Activated T-cell treated with anti-CD3 and anti-CD28 coated beads for 48 hours (primary cell): ENCODE measurements at places on chromosomes 1 and 21.

DNA sequence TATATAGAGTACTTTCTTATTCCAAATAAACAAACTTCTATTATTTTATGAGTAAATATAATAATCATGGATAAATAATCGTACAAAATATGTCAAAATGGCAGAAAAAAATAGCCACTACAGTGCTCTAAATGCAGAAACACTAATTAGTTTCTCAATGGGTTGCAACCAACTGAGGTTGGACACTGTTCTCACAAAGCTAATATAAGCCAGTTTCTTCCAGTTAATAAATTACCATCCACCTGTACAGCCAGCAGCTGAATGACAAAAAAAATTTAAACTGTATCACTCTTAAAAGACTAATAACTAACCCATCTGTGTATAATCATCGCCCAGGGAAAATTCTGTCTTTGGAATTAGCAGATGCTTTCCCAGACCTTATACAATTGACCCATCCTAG lies 36.9 kb downstream of the GDAP2 start:
- no peak for DNase-seq

DNA sequence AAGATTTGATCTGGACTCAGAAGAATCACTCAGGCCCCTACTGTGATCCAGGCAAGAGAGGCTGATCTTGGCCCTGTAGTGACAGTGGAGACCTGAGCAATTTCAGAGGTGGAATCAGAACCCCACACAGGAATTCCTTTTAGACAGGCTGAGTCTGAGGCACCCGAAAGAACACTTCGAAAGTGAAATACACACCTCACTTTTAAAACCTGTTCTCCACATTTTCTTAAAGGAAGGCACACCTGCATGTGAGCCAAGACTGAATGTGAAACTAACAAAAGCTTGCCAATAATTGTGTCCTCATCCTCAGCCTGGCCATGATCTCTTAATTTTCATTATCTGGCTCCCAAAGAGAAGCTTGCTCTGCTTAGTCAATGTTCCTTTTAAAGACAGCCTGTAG lies 32.2 kb downstream of the SIPA1L2 start:
- DNase-seq: no peak

DNA sequence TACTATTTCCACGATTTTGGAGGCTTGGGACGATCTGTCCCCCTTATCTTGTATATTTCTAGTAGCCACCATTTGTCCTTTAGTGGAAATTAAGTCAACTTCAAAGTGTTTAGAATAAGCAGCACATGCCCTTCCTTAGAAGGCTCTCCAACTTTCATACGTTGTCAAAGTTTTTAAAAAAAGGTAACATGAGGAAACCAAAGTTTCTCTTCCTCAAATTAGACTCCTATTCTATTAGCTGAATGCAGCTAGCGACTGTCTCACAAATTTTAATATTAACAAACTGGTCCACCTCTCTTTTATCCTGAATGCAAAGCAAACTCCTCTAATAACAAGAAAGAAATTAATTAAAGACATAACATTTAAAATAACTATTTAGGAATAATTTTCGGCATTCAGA lies 6.9 kb downstream of the C1orf174 start:
- no peak for DNase-seq

DNA sequence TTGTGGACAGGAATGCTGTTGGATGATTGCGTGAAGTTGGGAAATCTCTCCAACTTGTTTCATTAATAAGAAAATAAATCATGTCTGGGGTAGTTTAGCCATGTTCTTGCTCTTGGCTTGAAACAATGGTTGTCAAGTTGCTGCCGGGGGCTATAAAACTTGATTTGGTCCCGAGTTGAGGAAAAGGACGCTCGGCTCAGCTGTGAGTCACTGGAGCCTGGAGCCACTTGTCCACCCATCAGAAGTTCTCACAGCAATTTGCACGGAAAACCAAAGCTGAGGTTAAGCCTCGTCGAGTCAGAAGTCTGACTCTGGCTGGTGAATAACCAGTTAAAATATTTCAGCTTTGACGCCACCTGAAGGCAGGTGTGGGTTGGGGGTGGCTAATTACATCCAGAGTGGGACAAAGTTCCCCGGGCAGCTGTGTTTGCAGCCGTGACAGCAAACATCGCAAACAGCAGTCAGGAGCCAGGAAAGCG lies 19.7 kb upstream of the RIPK4 start:
- no peak for DNase-seq

- DNase-seq: no peak
These were observed 2.4 kb downstream of the NHLH2 start for GRCh38 chr1:115838431-115839028.

GRCh38 chr1:20010016-20010415 lies 30.6 kb upstream of the PLA2G2A start:
- DNase-seq: no peak

DNA sequence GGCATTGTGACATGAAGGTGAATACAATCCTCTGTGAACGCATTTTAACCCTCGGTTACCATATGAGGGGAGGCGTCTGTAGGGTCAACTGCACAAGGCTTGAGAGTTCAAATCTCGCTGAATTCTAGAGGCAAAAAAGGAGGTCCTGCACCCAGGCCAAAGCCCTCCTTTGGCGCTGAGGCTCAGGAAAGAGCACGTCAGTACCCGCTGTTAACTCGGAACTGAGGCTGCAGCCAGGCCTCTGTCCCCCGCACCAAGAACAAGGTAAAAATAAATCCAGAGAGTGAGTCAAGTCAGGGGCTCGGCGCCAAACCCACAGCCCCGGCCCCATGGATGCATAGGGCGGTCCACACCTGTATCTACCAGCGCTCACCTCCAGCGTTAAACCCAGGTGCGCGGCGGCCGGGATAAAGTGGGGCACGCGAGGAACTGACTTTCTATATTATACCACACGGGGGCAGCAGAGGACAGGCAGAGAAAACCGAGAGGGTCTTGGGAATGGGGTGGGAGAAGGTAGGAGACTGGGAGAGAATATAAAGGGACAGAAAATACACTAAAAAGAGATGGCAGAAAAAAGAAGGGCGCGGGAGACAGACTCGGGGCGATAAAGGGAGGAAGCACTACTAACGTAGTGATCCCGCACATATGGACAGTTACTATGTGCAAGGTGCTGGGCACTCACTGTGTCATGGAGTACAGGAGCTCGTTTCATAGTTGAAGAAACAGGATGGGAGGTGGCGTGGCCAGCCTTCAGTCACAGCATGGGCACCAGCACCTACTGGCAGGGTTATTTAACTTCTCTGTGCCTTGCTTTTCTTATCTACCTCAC lies 54.9 kb downstream of the DMRTA2 start:
- DNase-seq: peak; percentile 11

DNA sequence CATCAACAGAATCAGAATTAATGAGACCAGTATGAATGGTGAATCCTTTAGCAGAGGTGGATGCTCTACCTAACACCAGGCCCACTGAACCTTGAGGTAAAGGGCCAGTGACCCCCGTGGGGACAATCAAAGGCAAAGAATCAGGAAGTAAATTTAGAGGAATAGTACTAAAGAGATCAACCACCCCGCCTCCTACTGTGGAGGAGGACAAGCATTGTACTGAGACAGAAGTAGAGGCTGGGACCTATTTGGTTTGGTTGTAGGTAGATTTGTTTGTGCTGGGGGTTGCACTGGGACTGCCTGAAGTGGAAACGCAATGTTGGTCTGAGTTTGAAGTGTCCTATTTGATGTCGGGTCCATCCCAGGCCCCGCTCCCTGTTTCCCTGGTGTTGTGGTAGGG lies 9.5 kb downstream of the CD48 start:
- no peak for DNase-seq

- no peak for DNase-seq
These were observed 22.4 kb upstream of the RUNX3 start for GRCh38 chr1:24952413-24952841.

- DNase-seq: no peak
These were observed 5.1 kb downstream of the DNAJB4 start for GRCh38 chr1:78009836-78010235.

GRCh38 chr1:171422511-171422910 lies 62.8 kb upstream of the PRRC2C start:
- DNase-seq: no peak

GRCh38 chr21:42989816-42990650 lies 15.7 kb downstream of the PKNOX1 start:
- DNase-seq: no peak

- no peak for DNase-seq
These were observed 34.9 kb upstream of the IVNS1ABP start for GRCh38 chr1:185351734-185352466.

DNA sequence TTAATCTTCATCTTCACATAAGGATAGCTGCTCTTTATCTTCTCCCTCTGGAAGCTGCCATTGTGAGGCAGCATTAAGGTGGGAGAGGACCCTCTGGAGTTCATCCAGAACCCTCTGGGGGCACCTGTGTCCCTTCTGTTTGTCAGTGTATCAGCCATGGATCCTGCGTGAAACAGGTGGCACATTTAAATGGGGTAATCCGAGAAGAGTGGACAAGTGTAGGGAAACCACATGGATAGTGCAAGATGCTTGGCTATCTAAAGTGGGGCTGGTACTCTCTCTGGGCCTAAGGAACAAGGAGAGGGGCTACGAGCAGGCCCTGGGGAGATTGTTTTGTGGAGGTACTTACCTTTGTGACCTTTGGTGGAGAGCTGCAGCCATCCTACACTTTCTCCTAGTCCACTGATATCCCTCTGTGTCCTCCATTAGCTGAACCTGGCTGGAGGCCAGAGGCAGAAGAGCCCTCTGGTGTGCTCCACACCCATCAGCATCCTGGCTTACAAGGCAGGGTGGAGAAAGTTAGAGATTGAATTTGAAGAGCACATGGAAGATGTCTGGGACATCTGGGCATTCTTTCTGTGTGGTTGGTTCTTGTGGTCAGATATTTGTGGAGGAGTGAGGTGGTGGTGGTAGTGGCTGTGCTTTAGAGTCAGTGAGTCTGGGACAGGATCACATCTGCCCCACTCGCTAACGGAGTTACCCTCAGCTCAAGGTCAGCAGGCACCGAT lies 117.7 kb downstream of the FGGY start:
- DNase-seq: no peak

DNA sequence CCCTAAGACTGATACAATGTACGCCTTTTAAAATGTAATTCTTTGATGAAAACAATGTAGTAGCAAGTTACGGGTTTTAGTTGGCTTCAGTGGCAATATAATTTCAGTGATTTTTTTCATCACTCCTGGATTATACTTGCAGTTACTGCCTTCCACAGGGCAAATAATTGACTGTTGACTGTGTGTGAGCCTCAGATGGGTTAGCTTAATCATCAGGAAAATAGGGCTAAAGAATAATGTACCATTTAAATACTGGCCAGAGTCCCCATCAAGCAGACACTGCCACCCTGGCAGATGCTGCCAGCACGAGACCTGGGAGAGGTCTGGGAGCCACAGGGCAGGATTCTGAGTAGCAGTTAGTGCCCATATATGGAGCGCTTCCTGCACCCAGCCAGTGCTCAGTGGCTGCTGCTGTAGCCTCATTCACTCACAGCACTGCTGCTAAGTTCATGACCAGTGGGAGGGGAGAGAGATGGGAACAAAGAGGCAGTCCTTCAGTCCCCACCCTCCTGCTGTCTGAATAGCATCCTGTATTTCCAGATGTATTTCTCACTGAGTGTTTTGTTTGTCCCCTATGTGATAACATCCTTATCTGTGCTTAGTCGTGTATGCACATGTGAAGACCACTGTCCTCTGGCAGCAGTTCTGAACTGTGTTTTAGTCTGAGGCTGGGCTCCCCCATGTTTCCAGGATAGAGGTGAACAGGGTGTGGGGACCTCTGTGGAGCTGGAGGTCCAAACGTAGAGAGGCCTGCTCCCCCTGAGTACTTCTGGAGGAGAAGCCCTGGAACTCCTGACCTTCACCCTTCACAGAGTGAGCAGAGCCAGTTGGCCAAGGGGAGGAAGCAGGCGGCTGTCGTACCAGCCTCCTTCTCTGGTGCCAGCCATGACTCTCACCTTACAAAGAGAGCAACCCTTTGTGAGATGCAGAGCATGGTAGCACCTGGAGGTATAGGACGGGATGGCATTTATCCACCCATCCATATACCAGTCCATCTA lies 80.4 kb downstream of the ADARB1 start:
- peak; percentile 8 for DNase-seq

DNA sequence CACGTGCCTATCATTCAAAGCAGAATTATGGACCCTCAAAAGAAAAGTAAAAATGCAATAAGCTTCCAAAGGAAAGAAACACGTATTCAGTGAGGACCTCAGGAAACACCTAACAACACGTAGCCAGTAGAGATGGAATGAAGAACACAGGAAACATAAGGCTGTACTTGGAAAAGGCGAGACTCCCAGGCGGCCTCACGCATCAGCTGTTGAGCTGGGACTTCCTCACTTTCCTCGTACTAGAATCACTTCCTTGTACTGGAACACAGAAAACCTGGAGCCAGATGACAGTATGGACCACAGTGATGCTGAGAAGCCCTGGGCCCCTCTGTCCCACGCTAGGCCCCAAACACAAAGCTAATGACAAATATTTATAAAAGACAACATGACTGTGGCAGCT lies 94.4 kb upstream of the BACE2 start:
- no peak for DNase-seq

DNA sequence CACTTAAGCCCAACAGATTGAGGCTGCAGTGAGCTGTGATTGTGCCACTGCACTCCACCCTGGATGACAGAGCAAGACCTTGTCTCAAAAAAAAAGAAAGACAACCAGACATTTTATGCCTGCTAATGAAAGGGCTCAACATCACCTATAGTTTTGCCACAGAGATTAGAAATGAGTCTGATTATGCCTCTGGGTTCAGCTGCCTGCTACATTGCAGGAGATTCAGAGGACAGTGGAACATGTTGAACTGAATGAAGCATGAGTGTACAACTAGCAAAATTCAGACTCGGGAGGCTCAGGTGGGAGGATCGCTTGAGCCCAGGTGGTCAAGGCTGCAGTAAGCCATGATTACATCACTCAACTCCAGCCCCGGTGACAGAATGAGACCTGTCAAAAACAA lies 46.0 kb downstream of the EXO1 start:
- DNase-seq: no peak

- DNase-seq: no peak
These were observed 75.0 kb downstream of the TPR start for GRCh38 chr1:186300056-186300455.

DNA sequence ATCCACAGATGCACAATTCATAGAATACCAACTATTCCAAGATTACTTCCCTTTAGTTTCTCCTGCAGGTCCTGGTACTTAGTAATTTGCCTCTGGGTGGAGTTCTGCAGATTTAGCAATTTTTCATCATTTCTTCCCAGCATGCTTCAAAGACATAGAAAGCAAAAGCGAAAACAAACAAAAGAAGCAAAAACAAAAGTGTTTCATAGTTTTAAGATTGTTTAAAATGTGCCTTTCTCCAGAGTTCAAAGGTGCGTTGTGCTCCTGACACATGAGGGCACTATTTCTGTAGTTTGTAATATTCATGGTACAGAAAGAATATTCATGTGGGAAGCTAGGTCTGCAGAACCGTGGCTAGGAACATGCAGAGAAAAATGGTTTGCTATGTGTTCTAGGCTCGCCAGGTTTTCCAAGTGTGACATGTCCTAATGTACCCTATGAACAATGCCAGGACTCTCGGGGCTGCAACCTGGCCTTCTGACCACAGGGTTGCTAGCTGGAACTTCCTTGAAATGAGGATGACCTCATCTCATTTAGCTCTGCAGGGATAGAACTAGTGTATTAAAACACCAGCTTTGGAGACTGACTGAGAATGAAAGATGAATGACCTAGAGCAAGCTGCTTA lies 30.0 kb upstream of the RCSD1 start:
- DNase-seq: peak; percentile 10

- no peak for DNase-seq
These were observed 368.3 kb downstream of the PCP4 start for GRCh38 chr21:40235528-40235927.
